ENCODE measurements at places on chromosomes 2 and 18.

- no peak for DNase-seq
Measured at GRCh38 chr18:54228364-54228763, 3.9 kb upstream of the MBD2 start.

- no peak for DNase-seq
Measured at GRCh38 chr2:207630491-207630890, 5.3 kb upstream of the METTL21A start.

DNA sequence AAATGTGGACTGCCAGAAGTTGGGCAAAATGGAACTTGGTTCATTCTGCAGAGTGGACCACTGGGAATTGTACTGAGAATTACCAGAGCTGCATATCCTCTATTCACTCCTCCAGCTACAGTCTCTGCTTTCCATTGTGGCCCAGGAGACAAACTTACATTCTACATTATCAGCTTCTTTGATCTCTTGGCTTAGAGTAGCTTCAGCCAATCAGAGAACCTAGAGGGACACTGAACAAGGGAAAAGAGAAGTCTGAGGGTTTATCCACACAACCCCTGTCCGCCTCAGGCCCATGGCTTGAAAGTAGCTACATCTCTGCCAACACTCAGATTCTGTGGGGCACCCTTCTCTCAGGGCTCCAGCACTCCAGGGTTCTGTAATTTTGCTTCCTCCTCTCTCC is 251.1 kb downstream of the TRIB2 start:
- no peak for DNase-seq

DNA sequence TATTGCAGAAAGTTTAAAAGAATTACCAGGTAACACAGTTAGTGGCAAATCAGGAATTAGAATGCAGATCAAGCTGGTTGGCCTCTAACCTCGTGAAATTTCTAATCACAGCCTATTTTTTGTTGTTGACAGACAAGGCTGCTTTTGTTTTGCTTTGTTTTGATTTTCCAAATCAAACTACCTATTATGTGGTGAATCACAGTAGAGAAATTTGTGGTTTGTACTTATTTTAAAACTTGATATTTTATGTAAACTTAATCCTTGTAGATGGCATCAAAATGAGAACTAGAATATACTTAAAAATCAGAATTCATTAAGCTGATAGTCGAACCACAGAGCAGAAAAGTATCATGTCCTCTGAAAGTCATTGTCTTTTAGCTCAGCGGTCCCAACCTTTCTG is 258.1 kb downstream of the CTNNA2 start:
- no peak for DNase-seq

DNA sequence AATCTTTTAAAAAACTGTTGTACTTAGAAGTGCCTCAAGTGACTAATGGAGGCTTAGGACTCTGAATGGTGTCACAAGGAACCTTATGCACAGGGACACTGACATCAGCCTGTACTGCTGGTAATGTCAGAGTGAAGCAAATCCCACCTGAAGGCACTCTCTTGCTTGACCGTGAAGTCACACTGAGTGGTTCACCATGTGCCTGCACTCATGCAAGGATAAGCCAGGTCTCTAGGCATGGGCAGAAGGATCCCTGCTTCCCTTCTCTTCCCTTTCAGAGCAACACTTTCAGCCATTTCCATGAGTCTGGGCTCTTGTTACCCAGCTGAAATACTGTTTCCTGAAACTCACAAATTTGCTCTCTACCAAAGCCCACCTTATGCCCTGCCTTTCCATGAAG is 123.0 kb downstream of the NEDD4L start:
- no peak for DNase-seq

DNA sequence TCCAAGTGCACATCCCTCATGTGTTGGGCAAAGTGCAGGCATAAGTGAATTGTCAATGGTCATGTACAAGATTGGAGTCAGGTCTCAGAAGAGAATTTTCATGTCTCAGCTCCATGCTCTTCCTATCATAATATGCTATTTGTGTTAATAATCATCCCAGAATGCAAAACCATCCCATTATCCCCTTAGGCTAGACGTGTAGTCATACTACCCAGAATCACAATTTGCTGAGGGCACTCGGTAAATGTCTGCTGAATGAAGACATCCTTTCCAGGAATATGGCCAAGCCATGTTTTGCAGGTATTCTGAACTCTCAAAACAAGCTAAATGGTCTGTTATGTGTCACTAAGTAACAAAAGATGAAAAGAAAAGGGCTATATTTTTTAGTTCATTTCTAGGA is 263.8 kb downstream of the RAD51AP2 start:
- DNase-seq: no peak

- no peak for DNase-seq
Measured at GRCh38 chr2:69918401-69918800, 3.5 kb downstream of the MXD1 start.

DNA sequence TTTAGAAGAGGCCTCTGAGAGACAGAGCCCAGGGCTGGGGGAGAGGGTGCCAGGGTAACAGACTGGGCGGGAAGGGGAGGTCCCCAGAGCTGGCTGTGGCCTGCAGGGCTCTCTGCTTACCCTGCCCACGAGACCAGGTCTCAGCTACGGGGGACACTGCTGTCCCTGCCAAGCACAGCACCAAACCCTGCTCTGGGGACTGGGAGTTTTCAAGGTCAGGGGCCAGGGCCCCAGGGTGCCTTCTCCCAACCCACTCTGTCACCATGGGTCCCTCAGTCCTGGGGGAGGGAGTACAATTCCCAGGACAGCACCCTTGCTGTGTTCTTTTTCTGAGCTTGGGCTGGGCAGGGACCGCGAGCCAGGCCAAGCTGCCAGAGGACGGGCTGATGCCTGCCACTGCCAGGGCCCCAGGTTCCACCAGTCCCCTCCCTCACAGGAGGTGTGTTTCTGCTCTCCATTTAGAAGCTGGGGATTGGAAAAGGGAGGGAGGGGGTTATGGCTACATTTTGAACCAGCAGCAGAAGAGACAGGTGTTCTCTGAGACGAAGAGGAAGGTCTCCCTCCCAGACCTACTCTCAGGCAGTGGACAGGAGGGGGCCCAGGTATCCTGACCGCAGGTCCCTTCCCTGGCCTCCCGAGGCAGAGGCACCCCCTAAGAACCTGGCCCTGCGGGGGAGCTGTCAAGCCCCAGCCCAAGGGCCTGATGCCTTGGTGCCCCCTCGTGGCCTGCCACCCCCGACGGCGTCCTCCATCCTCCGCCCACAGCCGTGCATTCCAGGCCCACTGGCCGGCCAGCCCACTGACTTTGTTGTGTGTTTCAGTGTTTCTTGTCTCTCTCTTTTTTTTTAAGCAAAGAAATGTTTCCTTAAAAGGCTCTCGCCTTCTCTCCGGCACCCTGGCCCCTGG is 80.4 kb downstream of the TNS1 start:
- DNase-seq: no peak

GRCh38 chr2:64268330-64269048 is 124.3 kb upstream of the PELI1 start:
- DNase-seq: no peak

GRCh38 chr2:206127656-206128055 is 31.6 kb downstream of the NDUFS1 start:
- DNase-seq: no peak

- DNase-seq: no peak
Measured at GRCh38 chr18:49645841-49646351, 84.0 kb downstream of the LIPG start.

DNA sequence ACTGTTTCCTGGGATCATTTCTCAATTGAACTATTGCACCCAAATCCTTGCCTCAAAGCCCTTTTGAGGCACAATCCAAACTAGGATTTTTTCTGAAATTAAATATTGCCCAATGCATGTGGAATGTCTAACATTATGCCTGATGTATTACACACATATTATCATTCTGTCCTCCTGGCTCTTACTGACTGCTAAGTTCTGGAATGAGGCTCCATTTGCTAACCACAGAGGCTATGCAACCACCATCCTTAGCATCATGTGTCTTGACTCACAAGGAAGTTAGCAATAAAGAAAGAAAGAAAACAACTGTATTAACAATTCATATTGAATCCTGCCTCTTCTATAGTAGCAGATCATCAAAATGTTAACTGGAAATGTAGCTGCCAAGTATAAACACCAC is 1142.7 kb downstream of the CNTNAP5 start:
- DNase-seq: no peak

DNA sequence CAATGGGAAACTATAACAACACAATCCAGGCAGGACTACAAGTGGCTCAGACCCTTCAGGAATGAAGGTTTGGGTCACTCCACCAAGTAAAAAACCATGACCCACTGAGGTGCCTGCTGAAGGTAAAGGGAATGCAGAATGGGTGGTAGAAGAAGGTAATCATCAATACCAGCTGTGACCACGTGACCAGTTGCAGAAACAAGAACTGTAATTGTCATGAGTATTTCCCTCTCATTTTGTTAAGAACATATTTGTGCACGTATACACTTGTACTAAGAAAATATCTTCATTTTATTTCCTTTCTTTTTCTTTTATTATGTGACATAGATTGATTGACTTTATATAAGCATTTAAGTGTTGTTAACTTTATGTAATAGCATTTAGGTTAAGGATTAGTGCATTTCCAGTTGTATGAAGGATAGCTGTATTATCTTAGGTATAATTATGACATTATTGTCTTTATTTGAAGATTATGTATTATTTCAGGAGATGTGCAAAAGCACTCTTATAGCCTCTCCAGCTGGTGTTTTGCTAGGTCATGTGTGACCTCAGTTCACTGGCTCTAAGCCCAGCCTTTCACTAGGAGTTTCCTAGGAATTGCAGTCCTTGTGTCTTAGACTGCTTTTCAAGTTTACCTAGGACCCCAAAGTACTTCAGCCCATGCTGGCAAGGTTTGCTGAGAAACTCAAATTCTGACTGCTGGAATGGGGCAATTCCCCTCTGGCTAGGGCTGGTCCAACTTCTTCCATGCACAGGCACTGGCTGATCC is 125.7 kb upstream of the DPP10 start:
- DNase-seq: no peak

GRCh38 chr2:47309952-47310800 is 92.8 kb upstream of the MSH2 start:
- DNase-seq: no peak

DNA sequence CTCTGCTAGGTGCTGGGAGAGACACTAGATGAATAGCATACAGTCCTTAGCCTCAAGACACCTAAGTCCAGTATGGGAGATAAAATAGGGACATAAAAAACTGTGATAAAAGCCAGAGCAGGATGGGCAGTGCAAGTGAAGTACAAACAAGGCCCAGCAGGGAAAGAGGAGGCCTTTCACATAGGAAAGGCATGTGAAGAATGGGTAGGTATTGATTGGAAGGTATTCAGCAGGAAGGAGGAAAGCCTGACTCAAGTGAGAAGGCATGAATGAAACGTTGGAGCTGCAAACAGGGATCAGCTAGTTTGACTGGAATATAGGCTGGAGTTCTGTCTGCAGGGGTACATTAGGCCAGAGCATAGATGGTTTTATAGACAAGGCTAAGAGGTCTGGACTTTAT is 11.0 kb upstream of the CXCR4 start:
- no peak for DNase-seq

- DNase-seq: no peak
Measured at GRCh38 chr2:12543076-12543977, 173.4 kb upstream of the TRIB2 start.

GRCh38 chr18:27780061-27780745 is 396.7 kb downstream of the CDH2 start:
- no peak for DNase-seq

DNA sequence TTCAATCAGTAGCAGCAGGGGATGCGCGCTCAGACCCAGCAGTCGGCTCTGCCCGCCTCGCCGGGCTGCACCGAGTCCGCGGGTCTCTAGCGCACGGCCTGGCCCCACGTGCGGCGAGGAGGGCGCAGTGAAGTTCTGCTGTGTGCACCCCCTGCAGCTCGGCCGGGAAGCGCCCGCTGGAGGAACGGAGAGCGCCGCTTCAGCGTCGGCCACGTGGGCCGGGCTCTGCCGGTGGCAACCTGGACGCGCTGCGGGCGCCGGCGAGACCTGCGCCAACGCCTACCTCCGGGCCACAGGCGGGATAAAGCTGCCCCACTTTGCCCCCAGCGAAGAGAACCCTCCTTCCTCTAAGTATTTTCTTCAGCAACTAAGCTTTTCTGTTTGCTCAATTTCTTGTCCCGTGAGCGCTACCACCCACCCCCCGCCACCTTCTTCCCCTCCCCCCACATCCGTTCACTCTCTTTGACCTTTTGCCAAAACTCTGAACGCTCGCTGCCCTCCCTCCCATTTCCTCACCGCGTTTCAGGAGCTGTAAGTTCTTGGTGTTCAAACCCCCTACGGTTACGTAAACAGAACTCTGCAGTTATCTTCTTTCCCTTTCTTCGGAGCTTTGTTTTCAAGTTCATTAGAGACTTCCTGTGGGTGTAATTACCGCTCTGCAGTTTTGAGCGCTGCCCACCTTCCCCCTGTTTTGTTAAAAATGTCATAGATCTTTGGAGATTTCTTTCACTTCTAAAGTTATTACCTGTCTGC is 42.6 kb upstream of the EDAR start:
- no peak for DNase-seq

DNA sequence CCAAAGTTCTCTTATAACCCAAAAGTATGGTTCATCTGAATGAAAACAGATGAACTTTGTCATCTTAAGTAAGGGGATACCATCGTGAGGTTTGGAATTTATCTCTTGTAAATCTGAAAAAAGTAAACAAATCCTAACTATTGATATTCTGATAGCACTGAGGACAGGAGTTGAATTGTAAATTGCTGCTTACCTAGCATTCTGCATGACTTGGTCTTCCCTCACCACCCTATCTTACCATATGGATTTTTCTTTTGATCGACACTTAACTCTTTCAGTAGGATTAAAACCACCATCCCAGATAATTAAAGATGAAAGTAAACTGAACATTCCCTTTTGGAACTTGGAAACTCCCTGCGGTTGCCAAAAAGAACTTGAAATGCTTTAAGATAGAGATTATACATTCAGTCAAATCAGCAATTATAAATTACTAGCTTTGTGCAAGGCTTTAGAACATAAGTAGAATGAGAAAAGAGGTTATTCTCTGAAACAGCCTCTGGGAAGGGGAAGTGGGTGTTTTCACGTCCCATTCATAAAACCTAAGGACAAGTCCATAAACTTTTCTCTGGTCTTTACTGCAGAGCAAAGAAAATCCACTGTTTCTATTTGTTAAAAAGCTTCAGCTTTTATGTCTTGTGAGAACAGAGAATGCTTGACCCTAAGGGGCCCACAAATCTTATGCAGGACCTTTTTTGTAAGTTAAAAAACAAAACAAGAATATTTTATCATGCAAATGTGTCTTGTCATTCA is 49.7 kb upstream of the ZNF397 start:
- DNase-seq: no peak

GRCh38 chr2:241011751-241012510 is 13.5 kb downstream of the SNED1 start:
- no peak for DNase-seq
